ENCODE measurements at places on chromosomes 1 and 21.

GRCh38 chr1:233240371-233240770 is 55.2 kb downstream of the PCNX2 start:
- no peak for DNase-seq

DNA sequence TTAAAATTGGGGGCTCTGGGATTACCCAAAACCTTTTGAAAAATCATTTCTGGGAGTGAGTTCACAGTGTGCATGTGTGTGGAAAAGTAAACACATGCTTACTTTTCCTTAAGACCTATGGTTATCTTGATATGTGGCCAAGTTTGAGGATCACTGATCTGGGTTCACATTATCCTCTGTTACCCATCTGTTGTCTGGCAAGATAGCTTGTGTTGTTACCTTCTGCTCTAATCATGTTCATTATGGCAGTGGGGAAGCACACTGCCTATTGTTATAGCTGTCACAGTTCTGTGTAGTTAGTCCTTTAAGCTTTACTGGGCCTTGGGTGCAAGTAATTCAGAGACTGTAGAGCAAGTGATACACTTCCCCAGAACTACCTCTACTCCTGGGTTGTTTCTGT is 5.0 kb downstream of the CTBS start:
- DNase-seq: no peak

- DNase-seq: no peak
Observed at GRCh38 chr1:97158691-97159096, 437.1 kb downstream of the PTBP2 start.

GRCh38 chr1:172902861-172903381 is 147.8 kb downstream of the TNFSF18 start:
- no peak for DNase-seq

All from stimulated activated CD4-positive, alpha-beta T cell treated with anti-CD3 and anti-CD28 coated beads, Interleukin-1b, Interleukin-23, amount 100 ng/mL, for 48 hours (primary cell).